ENCODE measurements at places on chromosomes 4 and X.

GRCh38 chrX:86845101-86845500 is 672.5 kb upstream of the KLHL4 start:
- DNase-seq = no peak

GRCh38 chrX:155028129-155028528 is 1.5 kb downstream of the FUNDC2 start:
- no peak for DNase-seq

- DNase-seq = no peak
Measured at GRCh38 chr4:143252478-143252877, 67.8 kb downstream of the USP38 start.

GRCh38 chrX:18288716-18289115 is 65.8 kb downstream of the SCML2 start:
- no peak for DNase-seq

GRCh38 chr4:25449270-25449669 is 72.2 kb downstream of the ANAPC4 start:
- DNase-seq = no peak
